ENCODE measurements at places on chromosomes 1 and 21.

DNA sequence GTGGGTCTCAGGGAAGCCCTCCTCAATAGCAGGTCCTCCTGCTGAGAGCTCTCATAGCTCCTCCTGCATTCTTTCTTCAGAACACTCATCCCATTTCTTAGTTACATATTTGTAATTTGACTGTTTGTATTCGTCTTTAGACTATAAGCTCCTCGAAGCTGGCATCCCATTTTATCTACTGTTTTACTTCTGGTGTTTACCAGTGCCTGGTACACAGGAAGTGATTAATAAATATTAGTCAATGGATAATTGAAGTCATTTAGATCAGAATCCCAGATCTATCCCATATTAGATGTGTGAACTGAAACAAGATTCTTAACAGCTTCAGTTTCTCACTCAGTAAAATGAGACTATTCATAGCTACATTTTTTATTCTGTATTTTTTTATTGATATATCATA is 88.7 kb downstream of the PLPP3 start:
- no peak for DNase-seq

DNA sequence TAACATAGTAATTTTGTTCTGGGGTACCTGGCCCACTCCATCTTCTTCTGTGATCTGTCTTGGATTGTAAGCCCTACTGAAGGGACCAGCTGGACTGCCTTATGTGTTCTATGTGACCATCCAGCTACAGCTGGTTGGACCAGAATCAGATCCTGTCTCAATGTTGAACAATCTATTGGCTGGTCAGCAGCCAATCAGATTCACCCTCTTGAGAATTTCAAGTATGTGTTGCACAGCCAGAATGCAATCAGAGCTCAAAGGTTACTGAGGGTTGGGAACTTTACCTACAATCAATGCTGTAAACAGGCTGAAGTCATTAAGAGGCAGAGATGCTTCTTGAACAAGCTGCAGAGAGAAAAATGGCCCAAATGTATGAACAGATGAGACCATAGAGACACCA is 61.9 kb downstream of the KCNC4 start:
- no peak for DNase-seq

GRCh38 chr21:43880111-43880985 is 15.3 kb downstream of the AGPAT3 start:
- DNase-seq = no peak

- no peak for DNase-seq
Observed at GRCh38 chr1:175853681-175854080, 110.3 kb upstream of the TNR start.

DNA sequence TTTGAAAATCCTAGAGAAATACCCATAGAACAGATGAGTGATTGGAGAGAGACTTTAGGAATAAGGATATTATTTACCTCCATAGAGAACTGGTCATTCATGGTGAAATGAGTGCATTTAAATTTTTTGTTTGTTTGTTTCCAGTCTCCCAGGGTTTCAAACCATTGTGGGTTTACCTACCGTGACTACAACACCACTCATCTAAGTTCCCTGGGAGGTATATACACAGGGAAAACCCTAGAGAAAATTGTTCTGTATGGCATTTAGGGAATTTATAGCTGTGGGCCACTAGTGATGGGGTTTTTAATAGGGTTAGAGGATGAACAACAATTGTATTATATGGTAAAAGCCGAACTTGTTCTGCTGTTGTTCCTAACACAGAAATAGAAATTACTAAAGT is 109.2 kb downstream of the USP25 start:
- DNase-seq = no peak

GRCh38 chr1:26702680-26703038 is 6.8 kb downstream of the ARID1A start:
- DNase-seq = no peak

DNA sequence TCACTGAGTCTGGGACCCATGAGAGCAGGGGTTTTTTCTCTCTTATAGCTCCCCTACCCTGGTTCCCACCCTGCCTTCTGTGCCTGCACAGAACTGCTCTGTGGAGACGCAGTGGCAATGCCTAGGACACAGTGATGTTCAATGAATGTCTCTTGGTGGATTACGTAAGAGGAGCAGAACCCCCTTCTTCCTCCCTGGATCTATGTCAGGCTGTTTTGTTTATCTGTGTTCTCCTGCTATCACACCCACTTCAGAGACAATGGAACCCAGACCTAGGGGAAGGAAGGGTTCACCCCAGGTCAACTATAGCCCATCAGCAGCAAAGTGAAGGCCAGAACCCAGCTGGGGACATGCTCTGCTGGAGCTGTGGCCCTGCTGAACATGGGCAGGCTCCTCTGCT is 2.0 kb downstream of the HPCAL4 start:
- DNase-seq = no peak

GRCh38 chr21:28226563-28226962 is 766.1 kb downstream of the LTN1 start:
- no peak for DNase-seq

DNA sequence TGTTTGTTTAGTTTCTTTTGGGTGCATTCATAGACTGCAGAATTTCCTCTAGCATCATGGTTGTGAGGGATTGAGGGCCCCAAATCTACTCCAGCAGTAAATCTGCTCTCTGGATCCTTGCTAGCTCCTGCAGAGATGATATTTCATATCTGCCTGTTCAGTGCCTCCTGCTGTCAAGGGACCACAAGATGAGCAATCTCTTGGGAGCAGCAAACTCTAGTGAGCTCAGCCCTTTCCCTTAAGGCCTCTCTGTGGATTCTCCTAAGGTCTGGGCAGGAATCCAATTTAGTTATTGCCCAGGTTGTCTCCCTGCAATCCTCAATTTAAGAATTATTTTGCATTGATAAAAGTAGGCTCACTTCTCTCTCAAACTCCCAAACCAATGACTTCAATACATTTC is 76.9 kb downstream of the RGS18 start:
- DNase-seq = no peak

- DNase-seq = no peak
Observed at GRCh38 chr1:143661418-143662101, 310.2 kb downstream of the FAM72C start.

Measured in stimulated activated CD4-positive, alpha-beta T cell treated with anti-CD3 and anti-CD28 coated beads, Interleukin-12 subunit alpha, Interleukin-12 subunit beta, amount 100 ng/mL, for 48 hours (primary cell).